NCI-H2107 (cell line): ENCODE measurements at places on chromosomes 3 and 15.

GRCh38 chr3:24086617-24087404, 141.7 kb downstream of the NR1D2 start:
- peak; percentile 24 for DNase-seq

DNA sequence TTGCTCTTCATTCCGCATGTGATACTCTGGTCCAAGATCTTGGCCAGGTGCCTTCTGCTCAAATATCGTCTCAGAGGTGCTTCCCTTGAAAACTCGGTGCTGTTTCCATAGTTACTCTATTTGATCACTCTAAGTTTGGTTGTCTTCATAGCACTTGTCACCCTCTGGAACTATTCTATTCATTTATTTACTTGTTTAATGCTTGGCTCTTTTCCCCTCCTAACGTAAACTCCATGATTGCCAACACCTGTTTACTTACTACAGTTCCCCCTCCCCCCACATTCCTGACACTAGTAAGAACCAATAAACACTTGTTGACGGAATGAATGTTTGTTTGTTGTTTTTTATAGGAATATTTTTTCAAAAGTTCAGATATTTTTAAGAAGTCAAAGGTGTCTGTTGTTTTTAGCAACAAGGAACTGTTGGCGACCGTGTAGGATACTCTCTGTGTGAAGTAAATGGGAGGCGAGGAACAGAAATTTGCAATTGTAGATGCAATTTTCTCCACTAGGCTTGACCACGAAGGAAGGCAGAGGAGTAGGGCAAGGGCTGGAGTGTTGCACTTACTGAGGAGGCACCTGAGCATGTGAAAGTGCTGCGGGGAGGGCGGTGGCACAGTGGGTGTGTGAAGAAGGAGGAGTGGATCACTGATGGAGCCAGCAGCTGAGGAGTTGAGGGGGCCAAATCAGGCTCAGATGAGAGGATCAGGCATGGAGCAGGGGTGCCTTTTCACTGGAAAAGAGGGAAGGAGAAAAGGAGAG, 48.4 kb downstream of the MOBP start:
- DNase-seq = no peak

DNA sequence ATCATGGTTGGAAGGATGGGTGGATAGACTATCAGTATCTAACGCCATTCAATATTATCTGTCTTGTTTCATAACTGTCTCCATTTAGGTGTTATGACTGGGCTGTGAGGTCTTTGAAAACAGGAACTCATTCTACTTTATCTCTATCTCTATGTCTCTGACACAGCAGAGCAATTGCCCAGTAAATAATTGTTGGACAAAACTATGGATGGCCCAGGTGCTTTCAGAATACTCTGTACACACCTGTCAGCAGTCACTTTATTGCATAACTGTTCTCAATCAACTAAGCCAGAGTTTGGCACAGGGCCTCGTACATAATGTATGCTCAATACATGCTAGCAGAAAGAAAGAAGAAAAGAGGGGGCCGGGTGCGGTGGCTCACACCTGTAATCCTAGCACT, 210.3 kb downstream of the OPA1 start:
- DNase-seq = no peak

- no peak for DNase-seq
Measured at GRCh38 chr3:15794303-15794771, 3.4 kb downstream of the ANKRD28 start.

DNA sequence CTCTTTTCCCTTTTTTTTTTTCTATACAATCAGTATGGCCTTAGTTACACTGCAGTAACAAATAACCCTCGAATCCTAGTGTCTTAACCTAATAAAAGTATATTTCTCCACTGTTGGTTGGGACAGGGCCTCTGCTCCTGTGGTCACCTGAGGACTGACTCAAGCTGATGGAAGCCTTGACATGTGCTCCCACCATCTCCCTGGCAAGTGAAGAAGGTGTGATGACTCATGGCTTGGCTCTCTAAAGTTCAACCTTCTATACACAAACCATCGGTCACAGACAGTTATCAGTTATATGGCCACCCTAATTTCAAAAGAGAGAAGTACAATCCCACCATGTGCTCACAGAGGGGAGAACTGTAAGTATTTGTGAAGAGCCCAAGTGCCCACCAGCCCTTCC, 65.8 kb upstream of the CACNA2D3 start:
- no peak for DNase-seq

- DNase-seq = no peak
Measured at GRCh38 chr15:96335411-96336024, 5.0 kb downstream of the NR2F2 start.

- DNase-seq = no peak
Measured at GRCh38 chr3:128931046-128931445, 51.6 kb downstream of the ACAD9 start.

GRCh38 chr15:101600035-101600434, 52.1 kb downstream of the TM2D3 start:
- no peak for DNase-seq

DNA sequence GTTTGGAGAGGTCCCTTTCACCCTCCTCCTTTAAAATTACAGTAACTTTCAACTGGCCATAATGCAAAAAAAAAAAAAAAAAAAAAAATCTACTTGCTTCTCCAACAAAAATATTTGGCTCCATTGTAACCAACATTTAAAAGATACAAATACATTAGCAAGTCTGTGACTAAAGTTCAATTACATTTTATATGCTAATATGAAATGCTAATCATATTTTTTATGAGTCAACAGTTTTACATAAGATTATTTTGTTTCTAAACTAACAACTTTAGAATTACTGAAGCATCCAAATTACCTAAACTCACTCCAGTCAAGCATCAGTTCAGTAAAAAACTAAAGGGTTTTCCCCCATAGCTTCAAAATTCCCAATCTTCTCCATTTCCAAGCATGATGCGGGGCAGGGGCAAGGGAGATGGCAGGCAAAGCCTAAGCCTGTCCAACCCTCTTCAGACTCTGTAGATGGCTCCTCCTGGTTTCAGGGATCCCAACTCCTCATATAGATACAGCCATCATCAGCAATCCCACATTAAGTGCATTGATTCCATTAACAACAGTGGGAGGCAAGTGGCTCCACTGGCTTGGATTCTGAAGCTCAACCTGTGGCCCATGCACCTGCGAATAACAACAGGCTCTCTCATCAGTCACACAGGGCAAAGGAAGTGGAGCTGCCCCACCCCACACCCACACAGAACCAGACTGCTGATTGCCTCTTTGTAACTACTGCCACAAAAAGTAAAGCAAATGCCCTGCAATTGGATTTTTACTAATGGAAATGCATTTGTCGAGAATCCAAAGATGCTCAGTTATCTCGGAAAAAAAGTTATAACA, 15.0 kb downstream of the SFMBT1 start:
- DNase-seq = no peak

DNA sequence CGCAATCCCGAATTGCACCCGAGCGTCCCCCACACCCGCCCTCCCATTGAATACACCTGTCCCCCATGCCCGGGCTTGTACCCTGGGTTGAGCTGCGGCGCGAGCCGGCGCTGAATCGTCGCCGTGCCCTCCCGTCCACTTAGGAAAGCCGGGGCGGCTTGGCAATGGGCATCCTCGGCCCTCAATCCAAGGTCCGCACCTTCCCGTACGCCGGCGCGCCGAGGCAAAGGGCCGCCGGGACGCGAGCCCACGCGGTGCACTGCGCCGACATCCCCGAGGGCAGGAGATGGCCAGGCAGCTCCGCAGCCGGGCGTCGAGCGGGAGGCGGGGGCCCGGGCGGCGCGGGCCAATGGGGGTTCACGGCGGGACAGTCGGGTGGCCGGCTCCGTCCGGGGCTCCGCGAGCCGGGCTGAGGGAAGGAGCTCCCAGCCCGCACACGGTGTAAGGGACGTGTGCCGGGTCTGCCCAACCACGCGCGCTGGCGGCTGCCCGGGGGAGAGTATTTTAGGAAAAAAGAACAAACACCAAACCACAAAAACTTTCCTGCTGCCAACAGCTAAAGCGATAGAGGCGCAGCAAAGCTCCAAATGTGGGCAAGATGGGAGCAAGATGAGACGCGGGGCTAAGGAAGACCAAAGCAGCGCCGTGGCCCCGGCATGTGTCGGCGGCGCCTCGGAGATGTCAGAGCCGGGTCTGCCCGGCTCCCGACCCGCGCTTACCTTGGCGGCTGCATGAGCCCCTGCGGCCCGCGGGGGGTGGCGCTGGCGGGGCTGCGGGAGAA, 621 bp downstream of the RGMA start:
- DNase-seq = no peak

- DNase-seq = no peak
Measured at GRCh38 chr15:66852064-66852905, 150.2 kb downstream of the SMAD6 start.

- DNase-seq = no peak
Measured at GRCh38 chr3:187139126-187139894, at the start of gene RPL39L. TSS of gene RPL39L (minus strand) at chr3:187139496. CDS start at chr3:187121300, 18,196 bp downstream.

DNA sequence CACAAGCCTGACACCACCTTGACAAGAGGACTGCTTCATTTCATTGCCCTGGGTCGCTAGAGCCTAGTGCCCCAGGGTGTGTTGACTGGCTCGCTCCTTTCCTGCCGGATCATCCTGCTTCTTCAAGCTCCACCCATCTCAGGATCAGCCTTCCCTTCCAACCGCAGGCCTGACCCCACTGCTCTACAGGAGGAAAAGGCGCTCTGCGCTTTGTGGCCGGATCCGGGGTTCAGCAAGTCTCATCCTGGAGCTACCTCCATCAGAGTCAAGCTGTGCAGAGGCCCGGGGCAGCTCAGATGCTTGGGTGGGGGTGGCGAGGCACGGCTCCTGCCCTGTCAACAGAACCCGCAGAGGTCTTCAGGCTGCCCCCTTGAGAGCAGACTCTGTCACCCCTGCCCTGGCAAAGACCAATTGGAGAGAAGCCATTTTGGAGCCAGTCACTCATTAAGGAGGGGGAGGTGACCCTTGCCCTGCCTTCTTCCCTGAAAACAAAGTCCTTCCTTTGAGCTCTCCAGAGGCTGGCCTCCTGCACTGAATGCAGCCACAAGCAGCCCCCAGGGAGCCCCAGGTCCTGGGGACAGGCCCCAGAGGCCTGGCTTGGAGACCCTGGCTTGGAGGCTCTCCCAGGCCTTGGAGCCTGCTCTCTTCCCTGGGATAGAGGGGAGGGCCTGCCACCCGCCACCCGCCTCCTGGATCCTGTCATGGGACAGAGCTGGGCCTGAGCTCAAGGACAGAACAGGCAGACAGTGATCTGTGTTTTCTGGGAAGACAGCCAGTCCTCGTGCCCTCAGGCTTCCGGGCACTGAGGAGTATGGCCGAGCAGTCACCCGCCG, 80.3 kb downstream of the CPN2 start:
- no peak for DNase-seq

DNA sequence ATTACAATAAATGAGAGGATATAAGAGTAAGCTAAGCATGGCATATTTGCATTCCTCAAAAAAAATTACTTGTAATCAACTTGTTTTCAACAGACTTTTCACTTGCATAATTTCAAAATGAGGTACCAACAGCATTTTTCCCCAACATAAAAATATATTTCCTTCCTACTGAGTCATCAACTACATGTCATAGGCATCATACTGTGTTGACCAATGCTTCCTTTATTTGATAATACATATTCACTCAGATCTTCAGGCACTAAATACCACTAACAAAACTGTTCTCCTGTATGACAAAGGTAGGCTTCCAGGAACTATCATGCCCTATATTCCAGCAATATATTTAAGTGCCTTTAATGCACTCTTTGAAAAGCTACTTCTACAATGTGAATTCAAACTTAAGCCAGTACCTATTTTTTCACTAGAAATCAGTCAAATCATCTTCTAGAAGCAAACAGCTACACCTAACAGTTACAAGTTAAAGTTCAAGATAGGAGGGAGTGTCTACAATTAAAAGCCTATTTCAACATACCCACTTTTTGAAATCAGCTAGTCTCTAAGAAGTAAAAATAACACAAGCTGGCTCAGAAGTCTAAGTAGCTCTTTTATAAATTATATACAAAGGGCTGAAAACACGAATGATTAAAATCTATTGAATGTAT, 11.3 kb downstream of the ADAM10 start:
- no peak for DNase-seq

DNA sequence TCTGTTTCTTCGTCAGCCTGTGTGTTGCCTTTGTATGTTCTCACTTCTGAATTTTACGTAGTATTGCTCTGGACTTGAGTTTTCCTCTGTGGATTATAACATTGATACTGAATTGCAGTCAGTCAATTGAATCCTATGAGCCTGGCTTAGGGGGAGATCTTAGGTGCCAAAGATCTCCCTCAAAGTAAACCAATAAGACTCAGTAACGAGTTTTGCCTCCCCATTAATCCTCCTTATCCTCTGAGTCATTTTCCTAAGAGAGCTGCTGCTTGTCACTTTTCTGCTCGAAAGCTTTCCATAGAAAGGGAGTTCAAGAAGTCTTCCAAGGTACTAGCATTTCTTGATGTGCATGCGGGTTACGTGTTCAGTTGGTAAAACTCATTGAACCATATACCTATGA, 126.4 kb downstream of the CHDH start:
- no peak for DNase-seq

DNA sequence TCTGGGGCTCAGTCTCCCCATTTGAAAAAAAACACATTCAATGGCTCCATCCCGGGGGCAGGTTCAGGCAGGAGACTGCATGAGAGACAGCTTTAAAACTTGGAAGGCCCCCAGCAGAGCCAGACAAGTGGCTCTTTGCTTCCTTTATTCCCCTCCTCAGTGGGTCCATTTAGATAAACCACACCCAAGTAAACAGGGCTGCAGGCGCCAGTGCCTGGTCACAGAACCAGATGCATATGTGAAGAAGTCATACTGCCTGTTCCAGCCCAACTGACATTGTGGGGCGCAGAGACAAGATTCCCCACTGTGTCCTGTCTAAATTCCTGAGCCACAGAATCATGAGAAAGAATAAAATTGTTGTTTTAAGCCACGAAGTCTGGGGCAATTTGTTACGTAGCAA, 9.0 kb downstream of the FBN1 start:
- DNase-seq = no peak

DNA sequence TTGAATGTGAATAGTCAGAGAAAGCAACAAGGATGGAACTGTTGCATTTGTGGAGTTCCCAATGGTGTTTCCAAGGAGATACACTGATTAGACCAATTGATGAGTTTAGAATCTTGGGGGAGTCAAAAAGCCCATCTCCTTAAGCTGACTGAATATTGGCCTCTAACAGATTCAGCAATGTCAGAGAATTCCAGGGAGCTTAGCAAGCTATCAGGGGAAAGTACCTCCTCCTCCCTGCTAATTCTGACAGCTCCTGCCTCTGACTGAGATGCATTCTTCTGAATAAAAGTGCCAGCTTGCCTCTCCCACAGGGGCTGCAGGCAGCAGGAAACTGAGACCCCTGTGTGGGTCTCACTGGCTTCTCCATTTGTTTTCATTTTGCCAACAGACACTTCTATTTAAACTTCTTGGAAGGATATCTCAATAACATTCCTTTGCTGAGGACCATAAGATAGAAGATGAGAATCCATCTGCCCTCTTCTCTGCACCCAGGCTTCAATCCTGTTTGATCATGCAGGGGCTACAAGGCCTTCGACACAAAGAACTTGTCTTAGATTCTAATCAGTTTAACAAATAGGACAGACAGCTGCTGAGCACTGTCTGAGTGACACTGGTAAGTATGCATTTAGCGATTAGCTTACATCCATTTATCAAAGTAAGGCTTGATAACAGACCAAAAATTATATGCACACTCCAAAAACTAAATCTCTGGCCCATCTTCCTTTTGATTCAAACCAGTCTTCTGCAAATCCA, 1080.8 kb downstream of the TUSC7 start:
- no peak for DNase-seq

GRCh38 chr3:184954251-184954650, 142.3 kb downstream of the VPS8 start:
- no peak for DNase-seq

- DNase-seq = no peak
Measured at GRCh38 chr3:16809993-16810392, 74.8 kb upstream of the PLCL2 start.

- no peak for DNase-seq
Measured at GRCh38 chr3:11570251-11570650, 73.5 kb downstream of the VGLL4 start.
